Esophagus mucosa (tissue), 1 donor: ENCODE measurements at places on chromosomes 4 and X. TPM values are rescaled to one million over a fixed set of nuclear protein-coding genes. Genes with fewer than 3 reads are reported as not detected.

ARHGAP4 gene
- total RNA-seq, result 7.5 TPM

CDKL5 gene
- total RNA-seq, result 8.7 TPM

DUX4 gene
- total RNA-seq, result 0.56 TPM

CLDN2 gene
- total RNA-seq, result not detected

GRCh38 chrX:154488336-154489075 is 1.9 kb downstream of the SLC10A3 start:
- no peak for ATAC-seq

- no peak for ATAC-seq
Measured at GRCh38 chr4:97953171-97953941, 189.9 kb downstream of the STPG2 start.

DNA sequence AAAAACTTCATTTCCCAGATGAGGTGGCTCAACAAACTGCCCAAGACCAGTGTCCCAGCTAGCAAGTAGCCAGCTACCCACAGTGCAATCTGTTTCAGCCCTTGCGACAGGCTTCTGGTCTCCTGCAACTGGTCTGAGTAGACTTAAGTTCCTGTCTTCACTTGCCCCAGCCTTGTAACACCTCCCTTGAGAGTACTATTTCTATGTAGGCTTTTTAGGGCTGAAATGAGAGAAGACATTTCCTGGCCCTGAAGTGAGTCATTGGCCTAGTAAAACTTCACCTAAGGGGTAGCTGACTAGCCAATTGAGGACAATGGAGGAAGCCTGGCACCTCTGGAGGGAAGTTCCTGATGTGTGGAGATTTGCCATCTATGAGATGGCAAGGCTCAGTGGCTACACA is 80.1 kb upstream of the STIM2 start:
- peak; percentile 81 for ATAC-seq

GRCh38 chr4:126701756-126702155 is 931.0 kb upstream of the INTU start:
- ATAC-seq, result no peak

DNA sequence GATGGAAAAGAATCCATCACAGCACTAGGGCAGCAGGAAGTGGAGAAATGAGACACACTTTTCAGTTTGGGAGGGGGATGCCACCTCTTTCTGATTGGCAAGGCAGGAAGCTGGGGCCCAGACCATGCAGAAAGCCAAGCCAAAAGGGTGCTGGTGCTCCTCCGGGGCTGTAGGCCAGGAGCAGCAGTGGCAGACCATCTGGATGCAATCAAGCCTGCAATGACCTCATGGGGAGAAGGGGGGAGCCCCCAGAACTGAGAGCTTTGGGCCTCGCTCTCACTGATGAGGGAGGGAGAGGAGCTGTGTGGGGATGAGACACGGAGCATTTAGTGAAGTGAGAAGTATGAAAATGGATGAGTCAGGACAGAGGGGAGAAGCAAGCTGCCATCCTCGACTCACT is 141.3 kb upstream of the NALF2 start:
- ATAC-seq, result no peak

- peak; percentile 79 for ATAC-seq
Measured at GRCh38 chrX:9312922-9313867, 151.7 kb upstream of the TBL1X start.

- no peak for ATAC-seq
Measured at GRCh38 chr4:126552321-126552720, 1080.4 kb upstream of the INTU start.

DNA sequence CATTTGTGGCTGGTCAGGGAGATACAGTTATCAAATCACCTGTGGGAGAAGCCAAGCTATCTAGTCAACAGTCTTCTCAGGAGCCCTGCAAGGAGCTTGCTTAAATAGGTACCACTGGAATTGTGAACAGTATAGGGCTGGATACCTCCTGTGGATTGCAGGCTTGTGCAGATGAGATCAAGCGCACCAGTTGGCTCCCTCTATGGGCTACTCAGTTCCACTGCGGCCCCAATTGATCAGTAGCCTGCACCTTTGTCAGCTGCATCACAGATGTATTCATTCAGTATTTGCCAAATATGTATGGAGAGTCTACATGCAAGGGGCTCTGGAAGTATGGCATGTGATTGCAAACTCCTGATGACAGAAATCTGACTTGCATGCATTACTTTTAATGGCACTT is 28.6 kb downstream of the TEX13A start:
- ATAC-seq, result peak; percentile 44

DNA sequence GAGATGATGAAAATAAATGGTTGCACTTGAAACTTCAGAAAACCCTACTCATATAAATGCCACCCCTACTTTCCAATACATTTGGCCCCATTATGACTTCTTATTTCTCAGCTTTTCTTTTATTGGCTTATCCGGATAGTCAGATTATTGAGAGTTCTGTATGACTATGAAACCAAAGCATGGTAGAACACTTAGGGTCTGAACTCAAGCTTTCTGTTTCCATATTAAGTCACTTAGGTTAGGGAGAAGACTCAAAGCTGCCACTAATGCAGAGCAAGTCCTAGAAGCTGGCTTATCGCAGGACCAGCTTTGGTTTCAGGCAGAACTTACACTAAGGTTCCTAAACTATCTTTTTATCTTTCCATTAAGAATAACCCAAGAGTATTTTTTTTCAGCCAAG is 229.9 kb upstream of the CPEB2 start:
- no peak for ATAC-seq

DNA sequence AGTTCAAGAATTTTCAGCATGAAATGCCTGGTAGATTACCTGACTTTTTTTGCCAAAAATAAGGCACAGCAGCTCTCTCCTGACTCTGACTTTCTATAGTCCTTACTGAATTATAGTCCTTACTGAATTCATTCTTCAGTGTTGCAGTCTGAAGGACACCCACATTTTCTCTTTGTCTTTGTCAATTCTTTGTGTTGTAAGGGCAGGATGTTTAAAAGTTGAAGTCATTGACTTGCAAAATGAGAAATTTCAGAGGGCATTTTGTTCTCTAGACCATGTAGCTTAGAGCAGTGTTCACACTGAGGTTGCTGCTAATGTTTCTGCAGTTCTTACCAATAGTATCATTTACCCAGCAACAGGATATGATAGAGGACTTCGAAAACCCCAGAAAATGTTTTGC is 168.0 kb downstream of the SOWAHB start:
- no peak for ATAC-seq
